Activated T-cell treated with anti-CD3 and anti-CD28 coated beads, Interleukin-2, amount 50 U/mL, for 4 hours (primary cell): ENCODE measurements at places on chromosomes 7 and 10. TPM values are rescaled to one million over a fixed set of nuclear protein-coding genes. Genes with fewer than 3 reads are reported as not detected.
A peak's percentile ranks its signal among the peaks of the same experiment; 100 is the strongest.

DNA sequence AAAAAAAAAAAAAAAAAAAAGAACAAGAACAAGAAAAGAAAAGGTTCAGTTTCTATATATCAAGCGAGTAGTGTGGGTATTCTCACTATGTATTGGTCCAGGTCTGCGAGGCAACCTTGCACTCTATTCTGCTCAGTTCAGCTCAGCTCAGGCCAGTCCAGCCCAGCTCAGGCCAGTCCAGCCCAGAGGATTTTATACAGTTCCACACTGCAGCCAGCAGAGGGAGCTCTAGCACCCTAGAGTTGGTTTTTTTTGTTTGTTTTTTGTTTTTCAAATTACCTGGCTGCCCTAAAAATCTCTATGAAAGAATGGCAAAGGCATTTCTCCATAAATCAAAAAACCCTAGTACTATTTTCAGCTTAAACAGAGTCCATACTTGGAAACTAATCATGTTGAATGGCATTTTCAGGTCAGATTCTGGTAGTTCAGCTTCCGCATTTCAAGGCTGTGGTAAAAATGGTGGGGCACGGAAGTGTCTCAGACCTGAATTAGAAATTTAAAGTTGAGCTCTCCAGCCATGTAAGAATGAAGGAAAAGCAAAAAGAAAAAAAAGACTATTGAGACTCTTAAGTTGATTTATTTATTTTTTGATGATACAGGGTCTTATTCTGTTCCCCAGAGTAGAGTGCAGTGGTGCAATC is 55.2 kb upstream of the GSDME start:
- DNase-seq: peak; percentile 43

GRCh38 chr10:87867453-87867852 is 4.0 kb downstream of the PTEN start:
- no peak for DNase-seq

GRCh38 chr10:49367600-49367999 is 28.3 kb downstream of the DRGX start:
- DNase-seq: no peak

- no peak for DNase-seq
These were observed 28.9 kb upstream of the TRIM8 start for GRCh38 chr10:102615361-102615760.

Gene CYP2C19
- not detected for total RNA-seq

Gene SLC18A3
- total RNA-seq: not detected

DNA sequence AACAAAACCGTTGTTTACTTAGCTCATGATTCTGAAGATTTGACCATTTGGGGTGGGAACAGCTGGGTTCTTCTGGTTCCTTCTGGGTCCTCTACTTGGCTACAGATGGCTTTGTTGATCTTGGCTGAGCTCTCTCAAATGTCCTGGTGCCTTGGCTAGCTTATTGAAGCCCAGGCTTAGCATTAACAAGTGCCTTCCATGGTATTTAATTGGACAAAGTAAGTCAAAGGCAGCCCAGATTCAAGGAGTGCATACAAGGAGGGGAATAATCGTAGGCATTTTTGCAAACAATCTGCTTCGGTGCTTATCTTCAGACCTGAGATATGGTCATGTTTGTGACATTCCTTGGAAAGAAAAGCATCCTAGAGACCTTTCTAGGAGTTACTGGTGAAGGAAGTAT is 81.4 kb downstream of the ADCYAP1R1 start:
- DNase-seq: no peak

Gene TIAL1
- 177 TPM for total RNA-seq

Gene PRKG1
- not detected for total RNA-seq

DNA sequence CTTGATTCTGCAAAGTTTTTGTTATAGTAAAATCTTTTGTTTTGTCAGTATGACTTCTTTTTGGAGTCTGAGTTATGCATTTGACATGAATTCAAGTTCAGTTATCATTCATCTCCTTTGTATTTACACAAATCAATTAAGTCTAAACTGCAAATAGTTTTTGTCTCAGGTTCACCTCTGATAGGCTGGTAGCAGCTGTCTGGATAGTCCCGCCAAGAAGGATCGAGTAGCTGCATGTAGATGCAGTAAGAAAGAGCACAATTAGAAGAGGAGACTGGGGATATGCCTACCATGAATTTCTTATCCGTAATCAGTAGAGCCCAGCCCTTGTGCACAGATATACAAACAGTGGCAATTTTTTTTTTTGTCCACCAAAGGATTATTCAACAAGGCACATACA is 392.5 kb upstream of the ETV1 start:
- DNase-seq: no peak

- no peak for DNase-seq
These were observed 245.0 kb downstream of the PRPF18 start for GRCh38 chr10:13831711-13832141.

Gene ADAM12
- total RNA-seq: 0.51 TPM

Gene MMRN2
- total RNA-seq: 0.18 TPM

GRCh38 chr10:51651063-51651462 is 48.3 kb downstream of the CSTF2T start:
- DNase-seq: no peak

Gene TMEM26
- total RNA-seq: not detected

Gene OR6V1
- not detected for total RNA-seq

Gene MYOZ1
- not detected for total RNA-seq

Gene UCMA
- total RNA-seq: not detected

Gene LRGUK
- total RNA-seq: 0.05 TPM

- DNase-seq: no peak
These were observed 47.3 kb upstream of the TES start for GRCh38 chr7:116162992-116163391.

Gene GRID1
- not detected for total RNA-seq

DNA sequence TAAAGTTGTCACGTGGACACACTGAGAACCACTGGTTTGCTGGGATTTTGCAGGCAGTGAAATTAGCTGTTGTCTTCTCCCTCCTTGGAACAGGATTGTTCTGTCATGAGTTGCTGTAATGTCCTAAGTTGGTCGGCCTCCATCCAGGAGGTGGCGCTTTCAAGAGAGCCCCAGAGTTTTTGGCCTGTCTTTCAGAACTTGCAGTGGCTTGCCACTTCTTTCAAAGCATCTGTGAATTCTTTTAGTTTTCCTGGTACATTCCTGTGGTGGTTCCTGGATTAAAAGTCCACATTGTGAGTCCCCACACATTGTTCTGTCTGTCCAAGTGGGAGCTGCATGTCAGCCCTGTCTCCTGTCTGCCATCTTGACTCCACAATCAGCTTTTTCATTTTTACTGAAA is 133.8 kb downstream of the PON1 start:
- DNase-seq: no peak

DNA sequence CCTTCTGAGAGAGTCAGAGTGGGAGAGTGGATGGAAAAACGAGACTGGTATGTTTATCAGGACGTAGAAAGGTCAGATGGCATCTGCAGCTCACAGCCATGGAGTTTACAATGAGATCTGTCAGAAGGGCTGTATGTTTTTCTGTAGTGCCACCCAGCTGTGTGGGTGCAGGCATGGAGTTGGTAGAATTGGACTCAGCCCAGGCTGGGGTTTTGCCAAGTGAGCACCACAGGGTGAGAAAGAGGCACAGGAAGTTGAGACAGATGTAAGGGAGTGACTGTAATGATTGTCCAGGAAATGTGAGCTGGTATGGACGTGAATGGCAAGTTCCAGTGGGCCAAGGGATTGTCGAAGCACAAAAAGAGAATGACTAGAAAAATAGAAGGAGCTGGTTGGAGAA is 9.1 kb upstream of the ZYX start:
- peak; percentile 40 for DNase-seq

- no peak for DNase-seq
These were observed 18.5 kb downstream of the SLC13A4 start for GRCh38 chr7:135709508-135709907.

- no peak for DNase-seq
These were observed 29.5 kb downstream of the PLEKHA8 start for GRCh38 chr7:30057741-30058140.

Gene BAIAP2L1
- 0.34 TPM for total RNA-seq

- DNase-seq: no peak
These were observed 39.6 kb upstream of the HSPB1 start for GRCh38 chr7:76262683-76263402.

DNA sequence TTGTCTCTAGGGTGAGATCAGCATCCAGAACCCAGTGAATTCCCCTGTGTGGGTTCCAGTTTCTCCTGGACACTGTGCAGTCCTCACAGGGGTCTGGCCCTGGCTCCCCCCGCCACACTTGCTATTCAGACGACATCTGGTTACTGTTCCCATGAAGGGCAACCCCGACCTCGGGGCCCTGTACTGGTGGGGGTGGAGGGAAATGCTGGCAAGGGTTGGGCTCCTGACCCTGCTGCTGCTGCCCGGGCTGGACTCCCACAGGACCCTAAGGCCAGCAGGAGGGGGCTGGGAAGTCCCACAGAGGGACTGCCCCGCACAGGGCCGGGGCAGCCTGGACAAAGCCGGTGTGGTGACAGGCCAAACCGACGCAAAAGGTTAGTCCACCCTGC is 768 bp upstream of the CPA1 start:
- DNase-seq: no peak

DNA sequence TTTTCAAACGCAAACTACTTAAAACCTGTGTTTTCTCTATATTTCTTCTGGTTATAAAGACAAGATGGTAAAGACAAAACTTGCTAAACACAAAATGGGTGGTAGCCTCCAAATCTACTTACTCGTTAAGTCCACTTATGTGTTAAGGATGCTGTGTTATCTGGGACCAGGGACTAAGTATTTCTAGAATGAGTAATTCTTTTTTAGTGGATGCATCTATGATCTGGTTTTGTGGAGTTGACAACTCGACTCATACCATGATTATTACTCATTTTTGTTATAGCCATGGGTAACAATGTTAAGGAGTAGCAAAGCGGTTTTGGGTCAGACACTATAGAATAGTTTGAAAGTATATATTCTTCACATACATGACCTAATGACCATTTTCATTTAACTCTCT is 239.5 kb upstream of the FOXP2 start:
- DNase-seq: no peak

DNA sequence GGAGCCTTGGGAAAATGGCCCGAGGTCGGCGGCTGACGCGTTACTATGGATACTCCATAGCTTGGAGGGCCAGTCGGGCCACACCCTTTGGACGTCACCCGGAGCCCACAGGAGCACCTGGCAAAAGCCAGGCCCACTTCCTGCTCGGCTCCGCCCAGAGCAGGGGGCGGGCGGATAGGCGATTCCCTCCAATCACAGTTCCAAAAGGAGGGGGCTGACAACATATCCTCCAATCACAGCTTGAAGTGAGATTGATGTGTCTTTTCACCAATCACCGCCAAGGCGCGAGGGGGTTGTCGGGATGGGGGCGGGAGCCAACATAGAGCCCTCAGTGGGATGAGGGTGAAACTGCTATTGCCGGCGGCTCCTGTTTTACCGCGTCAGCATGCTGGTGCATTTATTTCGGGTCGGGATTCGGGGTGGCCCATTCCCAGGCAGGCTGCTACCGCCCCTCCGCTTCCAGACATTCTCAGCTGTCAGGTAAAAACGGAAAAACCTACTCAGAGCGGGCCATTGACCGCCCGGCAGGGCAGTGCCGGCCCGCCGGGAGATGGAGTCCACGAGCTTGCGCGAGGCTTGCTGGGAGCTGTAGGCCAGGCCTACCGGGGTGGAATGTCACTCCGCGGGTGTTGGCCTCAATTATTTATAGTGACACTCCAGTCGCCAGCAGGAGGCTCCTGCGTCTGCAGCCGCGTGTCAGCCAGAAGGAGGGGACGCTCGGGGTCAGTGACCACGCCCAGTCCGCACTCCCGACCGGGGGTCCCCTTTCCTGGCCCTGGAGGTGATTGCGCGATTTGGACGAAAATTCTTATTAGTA is at the start of gene ABCB8:
Gene ABCB8, plus strand, starts transcription at position 320 of the 817 bp plus-strand sequence. Its CDS starts 66 bp downstream, at position 386.
- peak; percentile 97 for DNase-seq

- no peak for DNase-seq
These were observed 148.1 kb downstream of the ITGA8 start for GRCh38 chr10:15571575-15571974.

DNA sequence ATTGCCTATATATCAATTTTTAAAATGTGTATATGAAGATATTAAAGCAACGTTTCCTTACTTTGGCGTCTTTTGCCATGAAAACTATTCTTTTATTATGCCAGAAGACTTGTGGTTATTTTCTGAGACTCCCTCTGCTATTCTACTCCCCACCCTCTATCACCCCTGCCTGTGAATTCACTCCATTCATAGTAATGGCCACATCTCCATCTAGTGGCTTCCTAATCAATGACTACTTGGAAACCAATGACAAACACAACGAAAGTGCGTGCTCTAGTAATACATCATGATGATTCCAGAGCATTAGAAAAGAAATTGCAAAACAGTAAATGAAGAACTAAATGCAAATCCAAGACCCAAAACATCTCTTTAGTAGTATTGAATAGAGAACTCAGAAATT is 186.7 kb upstream of the HGF start:
- DNase-seq: no peak

Gene SPDYE18
- 0.52 TPM for total RNA-seq

Gene BEND7
- 0.03 TPM for total RNA-seq

Gene LANCL2
- 23.3 TPM for total RNA-seq

GRCh38 chr10:129946859-129947258 is 17.2 kb downstream of the EBF3 start:
- no peak for DNase-seq

Gene TMEM225B
- total RNA-seq: not detected

DNA sequence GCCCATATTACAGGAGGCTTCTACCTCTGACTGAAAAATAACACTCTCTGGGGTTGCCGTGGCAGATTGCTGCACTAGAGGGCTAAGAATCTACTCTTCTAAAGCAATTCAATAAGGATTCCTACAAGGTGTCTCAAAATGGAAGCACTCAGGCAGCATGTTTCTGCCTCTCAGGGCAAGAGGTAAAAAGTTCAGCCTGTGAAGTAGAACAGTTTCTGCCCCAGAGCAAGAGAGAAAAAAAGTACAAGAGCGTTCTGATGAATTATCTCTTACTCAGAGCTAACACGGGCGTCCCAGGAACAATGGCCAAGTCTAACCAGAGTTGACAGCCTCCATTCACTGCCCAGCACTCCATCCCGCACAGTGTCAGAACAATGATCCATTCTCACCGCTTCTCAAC is 71.3 kb upstream of the TES start:
- DNase-seq: no peak

GRCh38 chr7:68689087-68689433 is 909.2 kb upstream of the AUTS2 start:
- no peak for DNase-seq
